ENCODE measurements at places on chromosomes 4 and X.
A peak's percentile ranks its signal among the peaks of the same experiment; 100 is the strongest.

DNA sequence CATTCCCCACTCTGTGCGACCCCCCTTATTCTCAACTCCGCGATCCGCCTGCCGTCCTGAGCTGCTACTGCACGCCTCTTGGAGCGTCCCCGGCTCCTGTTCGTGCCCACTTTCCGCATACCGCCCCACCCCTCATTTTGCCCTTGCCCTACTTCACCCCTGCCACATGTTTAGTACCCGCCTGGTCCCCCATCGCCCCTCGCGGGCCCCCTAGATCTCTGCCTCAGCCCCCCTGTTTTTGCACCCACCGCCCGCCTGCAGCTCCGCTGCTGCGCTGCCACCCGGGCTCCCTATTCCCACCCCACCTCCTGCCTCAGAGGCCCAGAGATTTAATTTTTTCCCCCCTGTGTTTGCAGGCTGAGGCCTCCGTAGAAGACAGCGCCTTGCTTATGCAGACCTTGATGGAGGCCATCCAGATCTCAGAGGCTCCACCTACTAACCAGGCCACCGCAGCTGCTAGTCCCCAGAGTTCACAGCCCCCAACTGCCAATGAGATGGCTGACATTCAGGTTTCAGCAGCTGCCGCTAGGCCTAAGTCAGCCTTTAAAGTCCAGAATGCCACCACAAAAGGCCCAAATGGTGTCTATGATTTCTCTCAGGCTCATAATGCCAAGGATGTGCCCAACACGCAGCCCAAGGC, 1.4 kb downstream of the MAGED1 start:
- no peak for DNase-seq

GRCh38 chr4:94974773-94975172, 217.0 kb downstream of the BMPR1B start:
- DNase-seq = no peak

GRCh38 chr4:17033025-17033767, 134.8 kb upstream of the LDB2 start:
- no peak for DNase-seq

- no peak for DNase-seq
Observed at GRCh38 chr4:72919937-72920336, 149.6 kb downstream of the COX18 start.

DNA sequence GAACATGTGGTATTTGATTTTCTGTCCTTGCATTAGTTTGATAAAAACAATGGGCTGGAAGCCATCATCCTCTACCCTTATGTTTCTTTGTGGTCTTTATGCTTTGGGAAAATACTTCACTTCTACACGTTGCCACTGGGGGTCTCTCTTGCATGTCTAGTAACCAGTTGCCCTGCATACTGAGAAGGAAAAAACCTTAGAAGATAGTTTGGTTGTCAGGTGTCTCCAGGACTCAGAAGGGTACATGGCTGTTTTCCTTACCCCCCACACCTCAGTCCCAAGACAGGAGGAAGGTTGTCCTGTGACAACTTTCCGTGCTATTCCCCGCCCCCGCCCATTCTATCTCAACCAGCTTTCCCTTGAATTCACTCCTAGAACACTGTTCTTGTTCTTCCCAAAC, 62.1 kb upstream of the LANCL3 start:
- no peak for DNase-seq

DNA sequence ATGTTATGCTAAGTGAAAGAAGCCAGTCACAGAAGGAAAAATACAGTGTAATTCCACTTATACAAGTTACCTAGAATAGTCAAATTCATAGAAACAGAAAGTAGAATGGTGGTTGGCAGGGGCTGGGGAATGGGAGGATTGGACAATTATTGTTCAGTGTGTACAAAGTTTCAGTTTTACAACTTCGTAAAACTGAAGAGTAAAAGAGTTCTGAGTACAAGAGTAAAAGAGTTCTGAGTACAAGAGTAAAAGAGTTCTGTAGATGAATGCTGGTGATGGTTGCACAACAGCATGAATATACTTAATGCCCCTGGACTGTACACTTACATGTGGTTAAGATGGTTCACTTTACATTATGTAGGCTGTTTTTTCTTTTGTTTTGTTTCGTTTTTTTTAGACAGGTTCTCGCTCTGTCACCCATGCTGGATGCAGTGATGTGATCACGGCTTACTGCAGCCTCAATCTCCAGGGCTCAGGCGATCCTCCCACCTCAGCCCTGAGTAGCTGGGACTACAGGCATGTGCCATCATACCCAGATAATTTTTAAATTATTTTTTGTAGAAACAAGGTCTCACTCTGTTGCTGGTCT, 230.9 kb downstream of the SOWAHB start:
- DNase-seq = no peak

DNA sequence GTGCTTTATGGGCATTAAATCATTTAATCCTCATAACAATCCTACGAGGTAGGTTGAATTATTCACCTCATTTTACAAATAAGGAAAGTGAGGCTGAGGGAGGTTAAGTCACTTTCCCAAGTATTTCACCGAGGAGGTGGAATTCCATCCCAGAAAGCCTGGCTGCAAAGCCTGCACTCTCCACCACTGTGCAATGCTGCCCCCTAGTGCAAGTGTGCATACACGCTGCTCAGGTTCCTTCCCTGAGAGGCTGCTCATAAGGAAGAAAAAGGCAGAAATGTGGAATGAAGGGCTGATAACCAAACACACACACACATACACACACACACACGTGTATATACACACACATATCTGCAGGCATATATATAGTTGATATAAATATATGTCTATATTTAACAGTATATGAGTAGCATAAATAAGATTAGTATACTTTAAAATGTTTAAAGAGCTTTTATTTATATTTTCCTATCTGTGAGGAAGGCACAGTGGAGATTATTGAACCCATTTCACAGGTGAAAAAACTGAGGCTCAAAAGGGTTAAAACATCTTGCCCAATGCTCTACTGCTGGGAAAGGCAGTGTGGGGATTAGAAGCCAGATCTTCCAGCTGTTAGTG, 714.5 kb upstream of the TENM3 start:
- peak; percentile 16 for DNase-seq

DNA sequence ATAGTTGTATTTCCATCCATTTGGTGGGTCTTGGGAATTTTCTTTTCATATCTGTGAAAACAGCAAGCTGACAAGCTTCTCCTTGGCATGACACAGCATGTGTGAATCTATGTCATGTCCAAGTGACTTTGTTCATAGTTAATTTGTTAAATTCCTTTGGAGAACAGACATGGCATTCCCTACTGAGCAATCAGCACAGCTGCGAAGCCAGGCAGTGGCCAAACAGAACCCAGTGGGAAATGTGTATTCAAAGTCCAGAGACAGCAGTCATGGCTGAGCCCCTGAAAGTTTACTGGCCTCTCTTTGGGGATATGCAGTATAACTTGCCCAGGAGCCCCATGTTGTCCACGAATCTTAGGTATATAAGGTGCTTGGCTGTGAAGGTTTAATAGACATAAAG, 474.7 kb downstream of the NKX6-1 start:
- DNase-seq = no peak

- no peak for DNase-seq
Observed at GRCh38 chr4:40665842-40666241, 36.2 kb upstream of the RBM47 start.

GRCh38 chr4:142036795-142037583, 400.6 kb downstream of the IL15 start:
- DNase-seq = no peak

DNA sequence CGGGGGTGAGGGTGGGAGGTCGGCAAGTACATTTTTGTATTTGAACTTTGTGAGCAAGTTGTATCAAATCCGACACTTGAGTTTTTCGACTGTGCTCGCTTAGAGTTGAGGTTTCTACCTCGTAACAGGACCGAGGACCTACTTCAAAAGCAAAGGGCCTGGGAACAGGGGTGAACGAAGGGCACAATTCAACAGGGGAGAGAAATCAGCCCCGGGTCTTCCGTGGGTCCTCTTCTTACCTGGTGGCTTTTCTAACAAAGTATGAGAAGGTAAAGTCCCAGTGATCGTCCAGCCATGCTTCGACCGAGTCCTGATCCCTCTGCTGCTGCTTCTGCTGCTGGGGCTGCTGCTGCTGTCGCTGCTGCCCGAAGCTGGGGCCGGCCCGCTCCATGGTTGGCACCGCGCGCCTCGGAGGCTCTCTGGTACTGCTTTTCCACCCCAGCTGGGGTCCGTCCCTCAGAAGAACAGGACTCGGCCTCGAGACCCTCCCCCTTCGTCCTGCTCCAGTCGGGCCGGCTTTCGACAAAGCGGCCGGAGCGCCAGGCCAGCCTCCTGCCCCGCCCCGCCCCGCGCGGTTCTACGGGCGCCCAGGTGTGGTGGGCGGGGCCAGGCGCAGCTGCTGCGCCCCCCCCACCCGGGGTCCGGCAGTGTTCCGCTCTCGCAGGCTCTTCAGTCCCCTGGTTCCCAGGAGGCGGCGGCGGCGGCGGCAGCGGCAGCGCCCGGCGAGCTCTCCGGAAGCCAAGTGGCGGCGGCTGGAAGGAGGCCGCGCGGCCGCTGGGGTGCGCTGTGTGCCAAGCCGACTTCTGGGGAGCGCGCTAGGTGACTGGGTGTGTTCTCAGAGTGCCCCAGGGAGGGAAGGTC, at the start of gene PDE5A:
Gene PDE5A (minus strand): TSS at position 524 of the 861 bp plus-strand sequence. CDS start 133 bp downstream, at position 391.
- peak; percentile 55 for DNase-seq

DNA sequence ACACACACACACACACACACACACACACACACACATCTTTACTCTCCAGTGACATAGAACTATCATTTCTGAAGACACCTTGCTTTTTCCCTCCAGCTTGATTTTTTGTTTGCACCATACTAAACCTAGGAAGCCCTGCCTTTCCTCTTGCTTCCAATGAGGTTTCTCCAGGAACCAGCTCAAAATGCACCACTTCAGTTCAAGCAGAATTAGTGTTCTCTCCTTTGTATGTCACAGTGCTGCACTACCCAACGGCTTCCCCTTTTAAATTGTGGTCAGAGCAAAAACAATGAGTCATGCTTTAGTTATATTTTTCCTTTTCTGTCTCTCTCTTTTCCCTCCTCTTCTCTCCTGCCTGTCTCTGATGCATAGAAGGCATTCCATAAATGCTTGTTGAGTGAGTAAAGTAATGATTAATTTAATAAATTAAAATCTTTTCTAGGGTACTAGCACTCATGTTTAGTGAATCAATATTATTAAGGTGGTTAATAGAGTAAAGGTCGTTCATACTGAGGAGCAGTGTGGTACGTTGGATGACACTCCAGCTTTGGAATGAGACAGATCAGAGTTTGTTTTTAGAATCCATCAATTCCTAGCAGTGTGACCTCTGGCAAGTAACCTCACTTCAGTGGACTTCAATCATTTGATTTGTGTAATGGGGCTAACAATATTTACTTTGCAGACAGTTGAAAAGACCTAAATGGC, 5.9 kb downstream of the RTL3 start:
- no peak for DNase-seq

DNA sequence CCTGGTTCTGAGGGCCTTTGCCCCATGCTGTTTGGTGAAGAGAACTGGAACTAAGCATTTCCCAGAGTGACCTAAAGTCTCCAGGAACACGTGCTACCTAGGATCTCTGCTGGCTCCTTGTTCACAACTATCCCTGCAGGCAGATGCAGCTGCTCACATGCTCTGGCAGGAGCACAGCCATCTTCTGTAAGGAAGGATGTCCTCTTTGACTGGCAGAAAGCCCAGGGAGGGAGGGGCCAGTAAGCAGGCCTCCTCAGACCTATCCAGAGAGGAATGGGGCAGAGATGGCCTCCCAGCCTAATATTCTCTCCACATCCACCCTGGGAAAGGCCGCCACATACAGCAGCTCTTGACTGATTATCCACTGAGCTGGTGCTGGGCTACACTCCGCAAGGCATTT, 142.8 kb upstream of the EOLA2 start:
- DNase-seq = no peak

DNA sequence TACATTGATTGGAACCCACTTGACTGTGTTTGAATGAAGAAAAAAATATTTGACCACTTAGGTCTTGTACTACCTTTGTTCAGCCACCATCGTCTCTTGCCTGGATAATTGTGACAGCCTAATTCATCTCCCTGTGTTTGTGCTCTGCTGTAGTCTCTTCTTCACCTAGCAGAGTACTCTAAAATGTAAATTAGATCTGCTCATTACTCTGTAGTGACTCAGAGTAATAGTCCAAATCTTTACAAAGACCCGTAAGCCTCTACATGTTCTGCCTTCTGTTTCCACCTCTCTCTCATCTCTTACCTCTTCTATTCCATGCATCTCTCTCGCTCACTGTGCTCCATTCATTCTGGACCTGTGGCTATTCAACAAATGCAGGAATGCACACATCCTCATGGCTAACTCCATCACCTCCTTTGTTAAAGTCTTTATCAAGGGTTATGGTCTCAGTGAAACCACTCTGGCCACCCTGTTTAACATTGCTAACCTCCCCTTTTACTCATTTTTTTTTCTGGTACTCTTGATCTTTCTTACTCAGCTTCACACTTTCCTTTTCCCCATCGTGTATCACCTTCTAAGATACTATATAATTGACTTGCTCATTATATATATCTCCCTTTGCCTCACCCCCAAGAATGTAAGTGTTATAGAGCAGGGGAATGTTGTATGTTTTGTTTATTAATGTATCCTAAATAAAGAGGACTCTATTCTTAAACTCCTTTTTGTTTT, 98.4 kb downstream of the STIM2 start:
- no peak for DNase-seq

DNA sequence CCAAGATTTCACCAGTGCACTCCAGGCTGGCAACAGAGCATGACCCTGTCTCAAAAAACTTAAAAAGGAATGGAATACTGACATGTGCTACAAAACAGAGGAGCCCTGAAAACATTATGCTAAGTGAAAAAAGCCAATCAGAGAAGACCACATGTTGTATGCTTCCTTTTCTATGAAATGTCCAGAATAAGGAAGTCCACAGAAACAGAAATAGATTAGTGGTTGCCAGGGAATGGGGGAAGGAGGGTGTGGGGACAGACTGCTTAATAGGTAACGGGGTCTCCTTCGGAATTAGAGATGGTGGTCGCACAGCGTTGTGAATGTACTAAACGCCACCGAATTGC, 30.1 kb upstream of the KIAA0232 start:
- DNase-seq = no peak

GRCh38 chr4:8538076-8538702, 42.0 kb upstream of the GPR78 start:
- DNase-seq = no peak
